ENCODE measurements at places on chromosomes 7 and 10. TPM values are rescaled to one million over a fixed set of nuclear protein-coding genes. Genes with fewer than 3 reads are reported as not detected.
A peak's percentile ranks its signal among the peaks of the same experiment; 100 is the strongest.

DNA sequence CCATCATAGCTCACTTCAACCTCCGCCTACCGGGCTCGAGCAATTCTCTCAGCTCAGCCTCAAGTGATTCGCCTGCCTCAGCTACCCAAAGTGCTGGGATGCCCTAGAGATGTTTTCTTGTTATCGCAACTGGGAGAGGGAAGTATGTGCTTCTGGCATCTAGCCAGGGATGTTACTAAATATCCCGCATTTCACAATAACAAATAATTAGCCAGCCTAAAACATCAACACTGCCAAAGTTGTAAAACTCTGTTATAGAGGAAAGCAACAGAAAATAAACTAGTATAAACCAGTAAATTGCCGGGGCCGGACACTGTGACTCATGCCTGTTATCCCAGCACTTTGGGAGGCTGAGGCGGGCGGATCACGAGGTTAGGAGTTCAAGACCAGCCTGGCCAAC, 7.2 kb downstream of the INA start:
- H3K4me1 ChIP-seq, result peaks cover 4% of the 10 kb centered on the region
- no peak for DNase-seq
- H3K36me3 ChIP-seq, result no peaks in the 10 kb centered on the region
- no peak overlapping the region for H3K27ac ChIP-seq

- H3K27me3 ChIP-seq, result no peaks in the 10 kb centered on the region
- H3K27ac ChIP-seq, result no peak overlapping the region
- no peaks in the 10 kb centered on the region for H3K36me3 ChIP-seq
- no peak for DNase-seq
- no peaks in the 10 kb centered on the region for H3K4me1 ChIP-seq
These were observed 308.5 kb upstream of the NFE2L3 start for GRCh38 chr7:25843467-25843866.

DNA sequence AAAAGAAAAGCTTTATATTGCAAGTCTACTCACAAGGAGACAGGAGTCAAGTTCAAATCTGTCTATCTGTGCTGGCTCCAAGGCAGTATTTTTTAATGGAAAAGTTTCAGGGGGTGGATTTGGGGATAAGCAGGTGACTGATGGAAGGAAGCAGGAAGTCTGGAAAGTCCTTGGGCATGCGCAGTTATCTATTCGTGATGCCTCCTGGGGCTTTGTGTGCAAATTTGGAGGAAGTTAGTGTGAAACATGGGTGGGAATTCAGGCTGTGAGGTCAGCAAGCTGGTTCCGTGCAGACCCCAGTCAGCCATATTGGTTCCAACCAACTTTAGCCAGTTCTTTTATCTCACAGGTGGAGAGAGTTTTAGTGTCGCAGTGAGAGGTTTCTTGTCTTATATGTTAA, 140.0 kb downstream of the FRMD4A start:
- no peak for DNase-seq
- no peak overlapping the region for H3K4me3 ChIP-seq
- peaks cover 2% of the 10 kb centered on the region for H3K27me3 ChIP-seq
- peak overlapping the region; percentile 61 for H3K27ac ChIP-seq

DNA sequence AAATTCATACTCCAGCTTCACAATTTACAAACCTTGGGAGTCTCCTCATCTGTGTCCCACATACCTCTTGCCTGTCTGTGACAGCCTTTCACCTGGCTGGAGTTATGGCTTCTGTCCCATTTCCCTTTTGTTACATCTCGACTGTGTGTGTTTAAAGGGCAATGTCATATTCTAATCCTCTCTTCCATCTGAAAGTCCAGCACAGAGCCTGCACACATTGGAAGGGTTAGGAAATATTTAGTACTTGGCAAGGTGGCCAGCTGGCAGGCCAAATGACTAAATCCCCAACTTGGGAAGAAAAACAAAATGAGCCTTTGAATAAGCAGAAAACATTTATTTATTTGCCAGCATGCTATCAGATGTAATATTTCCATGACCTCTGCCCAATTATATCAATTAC, 120.1 kb upstream of the STK17A start:
- DNase-seq, result no peak
- H3K4me1 ChIP-seq, result peaks cover 5% of the 10 kb centered on the region
- H3K27me3 ChIP-seq, result peaks cover 4% of the 10 kb centered on the region
- peaks cover 3% of the 10 kb centered on the region for H3K36me3 ChIP-seq

- H3K27ac ChIP-seq, result no peak overlapping the region
- no peaks in the 10 kb centered on the region for H3K4me1 ChIP-seq
- no peak for DNase-seq
- H3K36me3 ChIP-seq, result peaks cover 3% of the 10 kb centered on the region
- no peaks in the 10 kb centered on the region for H3K27me3 ChIP-seq
- no peak overlapping the region for H3K4me3 ChIP-seq
These were observed 99.4 kb downstream of the MTPN start for GRCh38 chr7:135877805-135878204.

DNA sequence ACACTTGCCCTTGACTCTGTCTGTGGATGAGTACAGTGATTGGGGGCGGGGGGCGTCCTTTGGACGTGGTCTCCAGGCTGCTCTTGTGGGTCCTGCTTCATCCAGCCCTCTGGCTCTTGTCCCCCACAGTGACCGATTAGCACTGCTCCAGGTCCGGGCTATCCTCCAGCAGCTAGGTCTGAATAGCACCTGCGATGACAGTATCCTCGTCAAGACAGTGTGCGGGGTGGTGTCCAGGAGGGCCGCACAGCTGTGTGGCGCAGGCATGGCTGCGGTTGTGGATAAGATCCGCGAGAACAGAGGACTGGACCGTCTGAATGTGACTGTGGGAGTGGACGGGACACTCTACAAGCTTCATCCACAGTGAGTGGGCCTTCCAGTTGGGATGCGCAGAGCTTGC, 18.3 kb downstream of the TACR2 start:
- H3K27ac ChIP-seq, result no peak overlapping the region
- H3K4me3 ChIP-seq, result peak overlapping the region; percentile 34

DNA sequence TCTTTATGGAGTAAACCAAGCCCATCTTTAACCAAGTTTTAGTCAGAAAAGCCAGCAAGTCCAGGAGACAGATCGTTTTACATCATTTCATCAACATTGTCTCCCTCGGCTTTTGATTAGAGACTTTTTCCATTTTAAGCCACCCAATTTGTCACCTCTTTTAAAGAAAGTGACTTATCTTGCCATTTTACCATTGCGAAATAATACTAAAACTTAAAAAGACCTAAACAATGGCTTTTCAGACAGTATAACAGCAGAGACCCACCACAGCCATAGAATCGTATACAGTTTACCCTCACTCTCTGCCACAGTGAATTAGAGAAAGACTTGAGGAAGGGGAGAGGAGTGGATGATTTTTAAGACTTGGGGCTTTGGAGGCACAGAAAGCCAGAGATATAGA, 359.7 kb upstream of the C7orf33 start:
- no peak overlapping the region for H3K4me3 ChIP-seq
- no peaks in the 10 kb centered on the region for H3K36me3 ChIP-seq

DNA sequence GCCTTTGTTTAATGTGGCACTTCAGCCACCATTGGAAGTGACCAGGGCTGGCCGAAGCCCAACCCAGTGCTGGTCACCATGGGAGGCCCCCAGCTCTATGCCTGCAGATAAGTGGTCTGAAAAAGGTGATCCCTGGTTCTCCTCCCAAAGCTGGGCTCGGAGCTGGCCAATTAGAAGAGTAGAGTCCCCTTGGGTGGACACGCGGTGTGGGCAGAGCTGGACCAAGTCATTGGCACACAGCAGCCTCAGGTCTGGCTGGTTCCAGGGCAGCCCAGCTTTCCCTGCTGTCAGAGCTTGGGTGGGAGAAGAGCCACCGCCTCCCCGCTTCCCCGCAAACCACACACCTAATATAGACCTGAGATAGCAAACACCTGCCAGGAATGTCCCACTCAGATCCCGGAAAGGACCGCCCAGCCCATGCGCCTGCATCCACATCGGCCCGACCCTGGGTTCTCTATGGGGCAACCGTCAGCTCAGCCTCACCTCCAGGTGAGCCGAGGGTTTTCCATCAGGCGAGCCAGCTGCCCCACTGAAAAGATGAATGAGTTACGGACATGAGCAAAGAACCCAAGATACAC, 84.3 kb downstream of the TCERG1L start:
- peaks cover 13% of the 10 kb centered on the region for H3K36me3 ChIP-seq
- no peak overlapping the region for H3K27ac ChIP-seq
- peaks cover 9% of the 10 kb centered on the region for H3K27me3 ChIP-seq
- no peak for DNase-seq
- no peak overlapping the region for H3K4me3 ChIP-seq
- no peaks in the 10 kb centered on the region for H3K4me1 ChIP-seq

- no peaks in the 10 kb centered on the region for H3K36me3 ChIP-seq
- no peaks in the 10 kb centered on the region for H3K4me1 ChIP-seq
- H3K4me3 ChIP-seq, result no peak overlapping the region
- H3K27me3 ChIP-seq, result peaks cover 3% of the 10 kb centered on the region
These were observed 53.0 kb downstream of the GRID1 start for GRCh38 chr10:86313621-86314041.

DNA sequence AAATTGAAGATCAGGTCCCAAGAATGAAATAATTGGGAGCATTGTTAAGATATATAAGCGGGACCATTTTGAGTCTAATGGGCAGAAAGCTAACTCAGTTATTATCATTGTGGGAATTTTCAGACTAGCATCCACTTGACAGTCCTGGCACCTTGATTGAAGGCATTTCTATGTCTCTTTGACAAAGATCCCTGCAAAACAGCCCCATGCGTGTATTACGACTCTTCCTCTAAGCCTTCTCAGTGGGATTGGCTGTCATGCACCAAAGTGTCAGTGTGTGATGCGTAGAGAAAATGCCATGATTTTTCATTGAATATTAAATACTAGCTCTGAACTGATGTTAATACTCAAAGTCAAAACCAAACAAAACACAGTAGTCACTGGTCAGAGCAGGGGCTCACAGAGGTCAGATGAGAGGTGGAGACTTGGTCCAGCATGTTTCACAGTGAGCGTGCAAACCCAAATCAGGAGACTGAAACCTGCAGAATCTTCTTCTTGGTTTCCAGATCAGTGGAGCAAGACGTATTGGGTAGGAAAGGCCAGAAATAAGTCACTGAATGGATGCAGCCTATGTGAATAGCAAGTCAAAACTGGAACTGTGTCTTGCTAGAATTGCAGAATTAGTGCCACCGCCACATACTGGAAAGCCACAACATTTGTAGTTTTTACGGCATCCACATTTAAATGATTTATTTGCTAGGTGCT, 303.6 kb upstream of the AKR1E2 start:
- peaks cover 2% of the 10 kb centered on the region for H3K27me3 ChIP-seq
- no peaks in the 10 kb centered on the region for H3K36me3 ChIP-seq
- DNase-seq, result no peak
- no peak overlapping the region for H3K4me3 ChIP-seq
- no peaks in the 10 kb centered on the region for H3K4me1 ChIP-seq

DNA sequence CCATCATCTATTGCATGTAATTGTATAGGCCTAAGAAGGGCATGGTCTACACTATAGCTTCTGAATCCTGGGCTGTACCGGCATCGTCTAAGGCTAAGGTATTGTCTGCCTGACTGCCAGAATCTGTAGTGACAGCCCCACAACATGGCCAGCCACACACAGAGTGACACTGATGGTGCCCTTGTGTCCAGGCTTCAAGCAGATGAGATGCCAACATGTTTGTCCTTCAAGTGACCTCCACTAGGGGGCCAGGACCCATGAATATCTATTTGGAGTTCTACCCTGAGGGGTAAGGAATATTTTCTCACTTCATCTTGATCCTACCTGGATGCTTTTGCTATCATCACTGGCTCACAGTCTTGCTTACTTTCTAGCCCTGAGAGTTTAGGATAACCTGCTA, 1.5 kb downstream of the CYP3A7 start:
- DNase-seq, result peak; percentile 5
- no peak overlapping the region for H3K4me3 ChIP-seq
- H3K27me3 ChIP-seq, result peaks cover 5% of the 10 kb centered on the region
- H3K4me1 ChIP-seq, result peaks cover 18% of the 10 kb centered on the region

DNA sequence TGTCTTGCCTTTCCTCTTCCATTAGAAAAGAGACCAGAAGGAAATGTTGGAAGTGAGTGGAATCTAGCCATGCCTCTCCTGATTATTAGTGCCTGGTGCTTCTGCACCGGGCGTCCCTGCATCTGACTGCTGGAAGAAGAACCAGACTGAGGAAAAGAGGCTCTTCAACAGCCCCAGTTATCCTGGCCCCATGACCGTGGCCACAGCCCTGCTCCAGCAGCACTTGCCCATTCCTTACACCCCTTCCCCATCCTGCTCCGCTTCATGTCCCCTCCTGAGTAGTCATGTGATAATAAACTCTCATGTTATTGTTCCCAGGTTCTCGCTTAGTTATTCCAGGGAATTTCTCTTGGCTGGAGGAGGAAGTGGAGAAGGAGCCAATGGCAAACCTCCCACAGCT, 4.2 kb downstream of the TMEM176A start:
- peaks cover 12% of the 10 kb centered on the region for H3K36me3 ChIP-seq
- peaks cover 14% of the 10 kb centered on the region for H3K27me3 ChIP-seq
- H3K4me3 ChIP-seq, result no peak overlapping the region
- no peak for DNase-seq

DNA sequence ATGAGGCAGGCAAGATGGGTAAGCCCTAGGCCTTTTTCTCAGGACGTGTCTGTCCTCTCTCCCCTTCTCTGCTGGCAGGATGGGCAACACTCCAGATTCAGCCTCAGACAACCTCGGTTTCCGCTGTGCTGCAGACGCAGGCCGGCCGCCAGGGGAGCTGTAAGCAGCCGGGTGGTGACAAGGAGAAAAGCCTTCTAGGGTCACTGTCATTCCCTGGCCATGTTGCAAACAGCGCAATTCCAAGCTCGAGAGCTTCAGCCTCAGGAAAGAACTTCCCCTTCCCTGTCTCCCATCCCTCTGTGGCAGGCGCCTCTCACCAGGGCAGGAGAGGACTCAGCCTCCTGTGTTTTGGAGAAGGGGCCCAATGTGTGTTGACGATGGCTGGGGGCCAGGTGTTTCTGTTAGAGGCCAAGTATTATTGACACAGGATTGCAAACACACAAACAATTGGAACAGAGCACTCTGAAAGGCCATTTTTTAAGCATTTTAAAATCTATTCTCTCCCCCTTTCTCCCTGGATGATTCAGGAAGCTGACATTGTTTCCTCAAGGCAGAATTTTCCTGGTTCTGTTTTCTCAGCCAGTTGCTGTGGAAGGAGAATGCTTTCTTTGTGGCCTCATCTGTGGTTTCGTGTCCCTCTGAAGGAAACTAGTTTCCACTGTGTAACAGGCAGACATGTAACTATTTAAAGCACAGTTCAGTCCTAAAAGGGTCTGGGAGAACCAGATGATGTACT, 13.1 kb downstream of the PHKG1 start:
- H3K4me3 ChIP-seq, result no peak overlapping the region
- H3K27ac ChIP-seq, result peak overlapping the region; percentile 95
- DNase-seq, result peak; percentile 55
- H3K4me1 ChIP-seq, result peaks cover 22% of the 10 kb centered on the region

EPHA1 gene
- total RNA-seq, result 7.1 TPM

PIK3CG gene
- total RNA-seq, result 2.4 TPM

NYAP1 gene
- total RNA-seq, result 2.2 TPM

PILRA gene
- total RNA-seq, result 4.2 TPM

TRPV6 gene
- total RNA-seq, result not detected

CD36 gene
- 3.8 TPM for total RNA-seq

EGR2 gene
- total RNA-seq, result 1.2 TPM
